ENCODE measurements at places on chromosomes 7 and 10.

GRCh38 chr10:103717341-103718246 lies 137.8 kb downstream of the SH3PXD2A start:
- DNase-seq: no peak

- DNase-seq: no peak
Observed at GRCh38 chr7:91656541-91657482, 223.7 kb downstream of the MTERF1 start.

DNA sequence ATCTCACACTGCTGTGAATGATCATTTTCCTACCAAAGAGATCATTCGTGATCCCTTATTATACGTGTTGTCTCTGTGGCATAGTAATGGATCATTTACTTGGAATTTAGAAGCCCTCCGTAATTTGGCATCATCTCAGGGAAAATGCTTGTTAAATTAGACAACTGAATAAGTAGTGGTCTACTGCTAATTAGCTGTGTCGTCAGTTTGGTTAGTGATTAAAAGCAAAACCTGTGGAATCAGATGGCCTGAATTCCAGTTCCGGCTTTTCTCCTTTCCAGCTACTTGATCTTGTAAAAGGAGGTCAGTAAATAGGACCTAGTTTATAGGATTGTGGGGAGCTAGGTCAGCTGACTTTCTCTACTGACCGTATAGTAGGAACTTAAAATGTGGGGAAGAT lies 65.6 kb downstream of the RBM33 start:
- DNase-seq: no peak

GRCh38 chr10:100744987-100745881 lies at the start of gene PAX2:
TSS of gene PAX2 (plus strand) at chr10:100745582. CDS start at chr10:100746261, 679 bp downstream.
- no peak for DNase-seq

GRCh38 chr7:66958538-66959350 lies 36.6 kb downstream of the SBDS start:
- no peak for DNase-seq

DNA sequence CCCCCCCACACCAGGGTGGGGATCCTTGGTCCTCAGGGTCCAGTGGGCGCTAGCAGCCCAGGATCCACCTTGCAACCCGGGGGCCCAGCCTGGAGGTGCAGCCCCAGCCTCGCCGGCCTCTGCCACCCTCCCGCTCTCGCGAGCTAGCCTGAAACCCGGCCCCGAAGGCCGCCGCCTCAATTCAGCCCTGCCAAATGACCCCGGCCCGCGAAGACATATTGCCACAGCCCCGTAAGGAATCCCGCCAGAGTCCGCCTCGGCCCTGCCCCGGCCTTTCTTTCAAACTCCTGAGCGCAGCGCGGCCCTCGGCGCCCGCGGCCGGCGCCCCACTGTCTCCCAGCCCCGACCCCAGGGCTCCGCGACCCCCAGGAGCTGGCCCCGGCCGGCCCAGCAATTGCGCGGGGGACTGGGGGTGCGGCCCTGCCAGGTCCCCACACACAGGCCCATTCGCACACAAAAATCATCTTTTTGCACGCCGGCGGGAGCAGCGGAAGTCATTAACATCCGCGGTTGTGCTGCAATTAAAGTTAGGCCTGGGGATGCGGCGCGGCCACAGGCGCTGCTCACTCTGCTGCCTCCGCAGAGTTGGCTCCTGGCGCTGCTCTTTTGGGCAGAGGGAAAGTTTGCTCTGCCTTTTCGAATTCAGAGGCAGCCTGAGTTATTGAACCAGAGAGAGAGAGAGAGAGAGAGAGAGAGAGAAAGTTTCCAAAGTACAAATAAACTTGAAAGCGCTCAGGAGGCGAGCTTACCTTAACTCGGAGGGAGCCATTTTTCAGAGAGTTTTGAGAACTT lies 4.0 kb downstream of the HOXA5 start:
- DNase-seq: no peak

GRCh38 chr10:109403551-109403950 lies 519.8 kb downstream of the XPNPEP1 start:
- DNase-seq: no peak

DNA sequence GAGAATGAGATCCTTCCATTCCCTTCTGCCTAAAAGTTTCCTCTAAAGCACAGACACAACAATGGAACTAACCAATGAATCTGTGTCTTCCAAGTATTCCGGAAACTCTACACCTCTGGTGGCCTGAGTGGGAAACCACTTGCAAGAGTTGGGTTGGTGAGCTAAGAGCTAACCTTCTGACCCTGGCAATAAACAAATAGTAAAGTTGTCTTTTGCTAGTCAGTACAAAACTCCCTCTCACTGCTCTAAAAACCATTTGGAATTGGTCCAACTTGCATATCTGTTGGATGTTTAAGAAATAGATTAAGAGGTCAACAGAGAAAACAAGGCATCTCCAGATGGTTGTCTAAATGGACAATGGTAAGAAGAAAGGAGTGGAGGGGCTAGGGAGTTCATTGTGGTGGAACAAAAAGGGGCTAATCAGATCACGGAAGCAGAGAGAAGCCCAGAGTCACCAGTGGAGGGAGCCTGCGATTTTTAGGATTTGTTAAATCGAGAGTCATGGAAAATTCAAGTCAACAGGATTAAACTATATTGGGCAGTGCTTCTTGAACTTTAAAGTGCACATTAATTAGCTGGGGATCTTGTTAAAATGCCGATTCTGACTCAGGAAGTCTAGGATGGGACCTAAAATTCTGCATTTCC lies 192.3 kb downstream of the EVX1 start:
- no peak for DNase-seq

- DNase-seq: no peak
Observed at GRCh38 chr7:31688372-31688771, 1.4 kb downstream of the PPP1R17 start.

- DNase-seq: no peak
Observed at GRCh38 chr7:115116773-115117715, 195.2 kb downstream of the MDFIC start.

DNA sequence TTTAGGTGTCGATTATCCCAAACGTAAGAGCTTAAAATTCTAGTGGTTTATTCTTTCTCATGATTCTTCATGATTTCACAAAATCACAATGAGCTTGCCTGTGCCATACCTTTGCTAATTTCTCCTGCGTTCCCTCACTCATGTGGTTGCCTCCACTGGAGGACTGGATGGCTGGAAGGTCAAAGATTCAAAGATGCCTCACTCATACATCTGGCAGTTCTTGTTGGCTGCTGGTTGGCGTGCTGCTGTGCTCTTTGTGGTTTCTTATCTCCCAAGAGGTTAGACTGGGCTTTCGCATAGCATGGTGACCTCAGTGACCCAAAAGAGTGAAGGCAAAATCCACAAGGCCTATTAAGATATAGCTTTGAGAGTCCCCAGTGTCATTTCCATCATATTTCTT lies 877.6 kb upstream of the AUTS2 start:
- no peak for DNase-seq

DNA sequence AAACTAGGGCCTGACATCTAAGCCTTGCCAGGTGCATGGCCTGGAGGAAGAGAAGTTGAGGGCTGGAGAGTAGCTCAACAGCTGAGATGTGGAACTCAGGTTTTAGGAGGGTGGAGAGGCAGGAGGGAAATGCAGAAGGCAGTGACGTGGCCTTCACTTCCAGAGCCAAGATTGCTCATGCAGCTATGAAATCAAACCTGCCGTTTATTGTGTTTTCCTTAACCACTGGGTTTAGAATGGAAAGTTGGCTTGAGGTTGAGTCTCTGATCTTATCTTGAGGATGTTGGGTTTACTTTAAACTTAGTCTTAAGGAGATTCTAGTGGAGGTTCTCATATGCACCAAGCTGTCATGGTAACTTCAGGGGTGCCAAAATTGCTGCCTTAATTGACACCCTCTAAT lies 178.6 kb downstream of the SORCS3 start:
- no peak for DNase-seq

GRCh38 chr10:82564353-82565196 lies 689.6 kb downstream of the NRG3 start:
- DNase-seq: no peak

GRCh38 chr10:26837139-26837538 lies 23.6 kb downstream of the ABI1 start:
- no peak for DNase-seq

DNA sequence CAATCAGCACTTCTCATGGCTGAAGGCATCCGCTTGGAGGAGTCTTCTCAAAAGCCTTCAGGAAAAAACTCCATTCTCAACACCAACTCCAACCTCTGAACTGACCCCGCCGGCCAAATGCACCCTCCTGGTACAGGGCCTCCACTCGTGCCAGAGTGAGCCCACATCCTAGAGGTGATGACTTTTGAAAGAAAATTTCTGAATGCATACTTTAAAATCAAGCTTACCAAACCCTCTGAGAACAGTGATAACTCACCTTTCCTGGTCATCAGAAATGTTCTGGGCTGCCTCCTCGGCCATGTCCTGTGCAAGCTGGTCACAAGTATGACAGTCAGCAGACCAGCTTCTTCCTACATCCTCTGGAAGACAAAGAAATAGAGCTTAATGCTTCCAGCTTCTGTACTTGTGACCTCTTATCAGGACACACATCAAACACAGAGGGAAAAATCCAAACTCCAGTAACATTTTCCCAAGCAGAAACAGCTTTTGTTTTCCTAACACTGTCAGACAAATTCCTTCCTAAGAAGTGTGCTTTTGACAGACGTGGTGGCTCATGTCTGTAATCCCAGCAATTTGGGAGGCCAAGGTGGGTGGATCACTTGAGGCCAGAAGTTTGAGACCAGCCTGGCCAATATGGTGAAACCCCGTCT lies at the start of gene PKD1L1:
TSS of gene PKD1L1 (minus strand) at position 326 of the 650 bp plus-strand sequence. CDS start at position 300, 26 bp downstream.
- no peak for DNase-seq

DNA sequence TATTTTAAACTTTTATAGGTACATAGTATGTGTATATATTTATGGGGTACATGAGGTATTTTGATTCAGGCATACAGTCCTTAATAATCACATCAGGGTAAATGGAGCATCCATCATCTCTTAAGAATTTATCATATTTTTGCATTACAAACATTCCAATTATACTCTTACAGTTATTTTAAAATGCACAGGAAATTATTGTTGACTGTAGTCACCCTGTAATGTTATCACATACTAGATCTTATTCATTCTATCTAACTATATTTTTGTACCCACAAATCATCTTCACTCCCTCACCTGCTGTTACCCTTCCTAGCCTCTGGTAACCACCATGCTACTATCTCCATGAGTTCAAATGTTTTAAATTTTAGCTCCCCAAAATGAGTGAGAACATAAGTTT lies 56.3 kb upstream of the FAM3C start:
- no peak for DNase-seq

DNA sequence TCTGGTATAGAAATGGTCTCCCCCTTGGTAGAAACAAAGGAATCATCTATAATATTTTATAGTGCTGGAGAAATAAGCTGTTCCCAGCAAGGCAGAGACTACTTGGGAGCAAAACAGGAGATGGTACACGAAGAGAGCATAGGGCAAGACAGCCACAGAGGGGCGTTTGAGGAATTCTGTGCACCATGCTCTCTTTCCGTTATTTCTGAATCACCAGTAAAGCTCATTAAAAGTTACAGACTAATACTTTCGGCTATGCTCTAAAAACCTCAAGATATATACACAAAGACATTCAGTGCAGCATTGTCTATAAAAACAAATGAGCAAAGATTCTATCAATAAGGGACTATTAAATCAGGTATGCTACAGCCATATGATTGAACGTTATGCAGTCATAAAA lies 68.5 kb upstream of the FHIP2A start:
- no peak for DNase-seq

- DNase-seq: no peak
Observed at GRCh38 chr7:4832711-4833110, 29.1 kb downstream of the PAPOLB start.

- no peak for DNase-seq
Observed at GRCh38 chr10:63698787-63699150, 177.6 kb downstream of the REEP3 start.

DNA sequence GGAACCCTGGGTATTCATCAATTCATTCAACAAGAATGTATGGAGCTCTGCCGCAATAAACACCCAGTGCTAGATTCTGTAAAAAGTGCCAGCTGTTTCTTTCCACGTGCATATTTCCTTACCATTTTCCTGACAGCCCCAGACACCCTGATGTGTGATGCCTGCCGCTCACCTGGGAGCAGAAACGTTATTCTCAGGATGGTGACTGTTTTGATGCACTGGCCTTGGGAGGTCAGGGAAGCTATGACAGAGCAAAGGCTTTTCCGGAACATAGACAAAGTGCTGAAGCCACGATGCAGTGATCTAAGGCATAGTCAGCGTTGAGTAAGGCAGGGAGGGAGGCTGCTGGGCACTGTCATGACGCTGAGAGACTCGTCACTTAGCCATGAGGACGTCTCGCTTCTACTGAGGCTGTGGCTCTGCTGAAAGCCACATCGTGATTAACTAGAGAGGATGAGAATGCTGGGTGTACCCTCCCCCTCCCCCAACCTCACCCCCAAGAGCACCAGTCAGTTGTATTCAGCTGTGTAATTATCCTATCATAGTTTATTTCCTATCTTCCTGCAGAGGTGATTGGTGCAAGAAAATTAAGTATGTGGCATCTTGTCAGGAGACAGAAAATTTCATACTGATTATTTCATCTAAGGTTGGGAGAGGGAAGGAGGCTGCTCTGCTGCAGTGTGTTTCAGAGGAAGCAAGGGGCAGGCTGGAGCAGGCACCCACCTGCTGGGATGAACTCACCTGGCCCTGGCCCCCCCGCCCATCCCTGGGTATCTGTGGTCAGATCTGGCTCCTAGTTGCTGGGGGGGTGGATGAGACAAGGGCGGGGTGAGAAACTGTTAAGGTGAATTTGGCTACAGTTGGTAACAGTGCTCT lies 48.8 kb upstream of the SMNDC1 start:
- DNase-seq: peak; percentile 25

DNA sequence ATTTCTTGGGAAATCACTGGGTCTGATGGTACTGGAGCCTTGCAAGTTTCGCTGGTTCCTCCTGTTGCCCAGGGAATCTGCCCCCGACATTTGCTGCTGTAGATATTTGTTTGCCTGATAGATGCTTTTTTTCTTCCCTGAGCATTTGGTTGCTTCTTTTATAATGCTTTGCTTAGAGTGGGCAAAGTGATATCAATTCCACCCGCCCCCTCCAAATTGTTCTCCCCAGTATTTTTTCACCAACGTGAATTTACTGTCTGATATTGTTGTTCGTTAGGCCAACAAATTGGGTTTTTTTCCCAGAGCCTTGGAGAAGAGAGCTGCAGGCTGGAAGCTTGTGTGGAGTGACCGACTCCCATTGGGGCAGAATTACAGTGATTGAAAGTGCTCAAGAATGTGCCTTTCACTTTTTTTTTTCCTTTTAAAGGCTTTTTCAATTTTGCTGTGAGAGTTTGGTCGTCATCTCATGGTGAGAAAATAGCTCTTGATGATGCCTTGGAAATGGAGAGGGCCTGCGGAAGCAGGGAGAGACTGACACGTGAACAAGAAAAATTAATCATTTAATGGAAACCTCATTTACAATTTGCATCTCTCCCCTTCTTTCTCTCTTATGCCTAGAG lies 2.5 kb downstream of the GRK5 start:
- DNase-seq: no peak

GRCh38 chr10:103951942-103952341 lies 15.0 kb upstream of the SLK start:
- no peak for DNase-seq

DNA sequence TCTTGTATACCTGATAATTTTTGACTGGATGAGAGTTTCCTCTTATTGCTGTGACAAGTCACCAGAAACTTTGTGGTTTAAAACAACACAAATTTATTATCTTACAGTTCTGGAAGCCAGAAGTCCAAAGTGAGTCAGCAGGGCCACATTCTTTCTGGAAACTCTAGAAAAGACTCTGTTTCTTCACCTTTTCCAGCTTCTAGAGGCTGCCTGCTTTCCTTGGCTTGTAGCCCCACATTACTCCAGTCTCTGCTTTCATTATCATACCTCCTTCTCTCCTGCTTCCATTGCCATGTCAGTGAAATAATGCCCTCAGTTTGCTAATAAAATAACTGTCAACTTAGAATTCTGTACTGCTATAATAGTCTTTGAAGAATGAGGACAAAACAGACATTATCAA lies 65.3 kb downstream of the VCL start:
- no peak for DNase-seq

Measured in CD4-positive, alpha-beta T cell (primary cell).